AG09319 (cell line): ENCODE measurements at places on chromosomes 4 and X.

GRCh38 chr4:146238107-146238506 is 23.8 kb downstream of the REELD1 start:
- DNase-seq, result no peak

DNA sequence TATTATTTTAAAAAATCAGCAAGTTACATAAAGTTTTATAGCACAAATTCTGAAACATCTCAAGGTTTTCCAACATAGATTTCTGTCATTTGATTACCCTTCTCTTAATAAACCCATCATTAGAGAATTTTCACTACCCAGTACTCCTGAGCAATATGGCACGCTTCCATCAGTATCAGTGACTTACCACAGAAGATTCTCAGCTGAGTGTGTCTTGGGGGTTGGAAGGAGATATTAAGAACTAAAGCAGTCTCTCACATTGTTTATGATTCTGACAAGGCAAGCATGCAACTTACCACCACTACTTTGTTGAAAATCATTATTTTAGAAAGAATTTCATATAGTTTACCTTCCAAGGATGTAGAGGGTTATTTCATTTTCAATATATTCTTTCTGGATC is 67.7 kb downstream of the INPP4B start:
- peak; percentile 2 for DNase-seq

GRCh38 chr4:139669890-139670289 is 4.3 kb downstream of the MGST2 start:
- DNase-seq, result no peak

- no peak for DNase-seq
These were observed 30.7 kb downstream of the EREG start for GRCh38 chr4:74395633-74396032.

DNA sequence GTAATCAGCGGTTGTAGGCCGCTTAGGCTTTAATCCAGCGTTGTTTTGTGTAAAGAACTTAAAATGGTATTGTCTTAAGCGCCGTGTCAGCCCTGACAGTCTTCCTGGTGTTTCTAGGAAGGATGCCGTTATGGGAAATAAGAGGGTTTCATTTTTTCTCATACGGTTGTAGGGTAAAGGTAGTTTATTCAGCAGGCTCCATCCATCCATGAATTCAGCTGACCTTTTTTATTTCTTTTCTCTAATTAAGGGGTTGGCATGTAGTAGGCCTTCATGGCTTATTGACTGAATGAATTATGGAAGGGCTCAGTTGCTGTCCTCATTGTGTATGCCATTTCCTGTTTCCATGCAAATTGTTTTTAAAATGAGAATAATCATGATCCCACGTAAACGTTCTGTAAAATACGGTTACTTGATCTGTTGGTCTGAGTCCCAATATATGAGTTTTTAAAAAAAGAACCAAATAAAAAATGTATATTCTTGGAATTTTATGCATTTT is 693 bp downstream of the OCIAD1 start:
- DNase-seq, result no peak

DNA sequence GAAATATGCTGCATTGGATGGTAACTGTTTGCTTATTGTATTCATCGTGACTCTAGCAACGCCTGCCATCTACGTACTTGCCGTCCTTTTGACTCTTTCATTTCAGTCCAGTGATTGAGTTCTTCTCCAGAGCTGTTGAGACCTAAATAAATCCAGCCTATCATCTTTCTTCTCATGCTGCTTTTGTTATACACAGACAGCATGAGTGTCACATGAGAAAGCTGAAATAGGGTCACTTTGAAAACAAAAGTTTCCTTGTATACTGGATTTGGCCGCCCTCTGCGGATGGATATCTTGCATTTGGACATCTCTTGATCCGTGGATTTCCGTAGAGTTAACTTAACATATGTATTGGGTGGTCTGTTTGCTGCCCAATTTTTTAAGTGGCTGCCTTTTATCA is 67.2 kb downstream of the TMPRSS11F start:
- no peak for DNase-seq

- no peak for DNase-seq
These were observed 38.6 kb downstream of the PTCHD1 start for GRCh38 chrX:23373129-23373804.

GRCh38 chr4:113730467-113731216 is 30.9 kb downstream of the CAMK2D start:
- no peak for DNase-seq

DNA sequence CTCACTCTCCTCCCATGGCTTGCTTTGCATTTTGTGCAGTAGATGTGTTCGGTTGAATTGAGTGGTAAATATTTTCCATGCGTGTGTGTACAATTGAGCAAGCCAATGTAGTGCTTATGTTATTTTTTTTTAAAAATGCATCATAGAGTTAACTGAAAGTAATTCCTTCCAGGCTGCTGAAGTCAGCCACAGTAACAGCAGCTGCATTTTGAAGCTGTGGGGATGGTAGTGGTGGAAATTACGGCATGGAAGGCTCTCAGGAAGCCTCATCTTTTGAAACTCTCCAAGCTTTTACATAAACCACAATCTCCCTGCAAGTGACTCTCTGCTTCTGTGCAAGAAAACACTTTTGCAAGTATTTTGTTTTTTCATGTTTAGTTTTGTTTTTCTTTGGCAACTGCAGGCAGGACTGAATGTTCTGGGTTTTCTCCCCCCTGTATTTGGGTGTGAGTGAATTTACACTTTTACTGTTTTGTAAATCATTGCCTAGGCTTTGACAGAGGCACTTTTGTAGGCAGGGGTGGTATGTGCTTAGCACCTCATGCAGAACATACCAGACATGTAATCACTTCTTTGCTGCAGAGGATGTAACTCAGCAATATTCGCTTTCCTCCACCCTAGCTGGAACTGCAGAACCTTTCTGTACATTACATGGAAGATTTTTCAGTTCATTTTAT is 56.2 kb downstream of the LRRC66 start:
- no peak for DNase-seq

GRCh38 chr4:51901363-51901762 is 58.4 kb downstream of the DCUN1D4 start:
- DNase-seq, result no peak

GRCh38 chr4:4260185-4260751 is 12.2 kb upstream of the TMEM128 start:
- peak; percentile 23 for DNase-seq

- no peak for DNase-seq
These were observed 291 bp upstream of the NBDY start for GRCh38 chrX:56728752-56729151.

- DNase-seq, result no peak
These were observed 148.4 kb downstream of the ASMT start for GRCh38 chrX:1763294-1763693.

DNA sequence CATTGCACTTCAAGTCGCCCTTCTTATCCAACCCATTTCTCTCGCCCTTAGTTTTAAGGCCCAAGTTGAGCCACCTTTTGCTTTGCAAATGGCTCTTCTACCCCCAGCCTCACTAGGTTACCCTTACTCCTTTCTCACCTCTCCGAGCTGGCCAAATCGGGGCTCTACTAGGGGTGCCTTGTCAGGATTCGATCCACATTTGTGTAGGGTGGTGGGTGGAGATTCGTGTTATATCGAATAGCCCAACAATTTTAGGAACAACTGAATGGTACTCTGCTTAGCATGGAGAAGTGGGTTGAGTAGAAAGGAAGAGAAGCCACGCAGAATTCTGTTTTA is 3.5 kb downstream of the SLIT2 start:
- no peak for DNase-seq

GRCh38 chr4:20474119-20474518 is 222.4 kb downstream of the SLIT2 start:
- no peak for DNase-seq

- no peak for DNase-seq
These were observed 90.6 kb upstream of the TBC1D9 start for GRCh38 chr4:140846736-140847135.

GRCh38 chrX:135421932-135422809 is at the start of gene SMIM10L2A:
Gene SMIM10L2A, plus strand, starts transcription at chrX:135421944. Its CDS starts 188 bp downstream, at chrX:135422132.
- no peak for DNase-seq

- no peak for DNase-seq
These were observed 186.9 kb downstream of the LRBA start for GRCh38 chr4:150828159-150828558.
